ENCODE measurements at places on chromosomes 3 and 15.

DNA sequence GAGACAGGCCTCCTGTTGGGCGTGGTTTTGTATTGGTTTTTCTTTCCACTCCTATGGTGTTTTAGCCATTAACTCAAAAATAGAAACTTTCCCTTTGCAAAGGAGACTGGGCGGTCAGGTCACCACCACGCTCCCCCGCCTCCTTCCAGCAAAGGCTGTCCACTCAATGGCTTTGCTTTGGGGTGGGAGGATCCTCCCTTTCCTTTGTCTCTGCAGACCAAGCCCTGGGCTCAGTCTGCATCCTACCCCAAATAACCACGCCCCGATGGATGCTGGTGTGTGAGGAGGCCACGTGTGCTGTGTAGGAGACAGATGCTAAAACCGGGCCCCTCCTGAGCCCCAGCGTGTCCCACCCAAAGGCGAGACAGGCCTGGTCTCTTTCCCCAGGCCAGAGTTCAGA lies 68.5 kb downstream of the GRIP2 start:
- DNase-seq = no peak

GRCh38 chr15:57563416-57563815 lies 28.3 kb upstream of the MYZAP start:
- DNase-seq = no peak

- no peak for DNase-seq
These were observed 330.6 kb upstream of the MCTP2 start for GRCh38 chr15:93900476-93901400.

DNA sequence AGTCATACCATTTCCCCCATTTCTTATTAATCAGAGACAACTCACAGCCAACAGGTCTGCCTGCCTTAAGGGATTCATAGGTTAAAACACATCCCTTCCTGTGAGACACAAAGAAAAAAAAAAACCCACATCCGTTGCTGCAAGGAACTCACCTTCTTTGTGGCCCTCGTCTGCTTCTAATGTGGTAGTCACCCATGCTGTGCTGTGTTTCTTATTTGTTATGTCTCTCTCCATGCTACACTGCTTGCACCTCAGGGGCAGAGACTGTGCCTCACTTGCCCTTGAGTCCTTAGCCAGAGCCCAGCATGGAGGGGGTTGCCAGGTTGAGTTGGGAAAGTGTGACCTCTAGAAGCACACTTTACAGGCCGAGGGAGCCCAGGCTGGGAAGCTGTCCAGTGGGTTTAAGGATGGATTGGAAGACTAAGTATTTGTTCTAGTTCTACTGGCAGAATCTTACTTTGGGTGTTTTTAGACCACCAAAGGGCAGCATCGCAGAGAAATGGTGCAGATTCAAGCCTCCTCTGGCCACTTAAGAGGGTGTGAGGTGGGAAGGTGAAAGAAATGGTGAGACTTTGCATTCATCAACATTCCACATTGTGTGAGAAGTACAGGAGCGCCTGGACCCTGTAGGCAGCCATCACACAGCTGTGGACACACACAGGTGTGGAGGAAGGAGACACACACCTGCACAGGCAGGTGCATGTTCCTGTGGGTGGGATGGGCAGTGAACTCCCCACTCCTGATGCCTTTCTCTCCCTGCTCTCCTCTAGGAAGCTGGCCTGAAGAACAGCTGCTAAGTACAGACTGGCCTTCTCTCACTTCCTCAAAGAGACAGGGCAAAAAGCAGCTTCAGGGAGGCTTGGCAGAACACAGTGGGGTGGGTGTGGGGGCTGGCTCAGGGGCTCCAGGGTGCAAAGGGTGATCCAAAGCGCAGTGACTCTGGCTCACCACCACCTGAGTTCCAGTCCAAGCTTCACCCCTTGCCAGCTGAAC lies 48.8 kb downstream of the GLB1 start:
- DNase-seq = peak; percentile 35

GRCh38 chr15:65245096-65245856 lies 34.0 kb upstream of the CILP start:
- no peak for DNase-seq
